CD4-positive, alpha-beta T cell (primary cell): ENCODE measurements at places on chromosomes 5 and 9. TPM values are rescaled to one million over a fixed set of nuclear protein-coding genes. Genes with fewer than 3 reads are reported as not detected.

Gene IRX4
- total RNA-seq, result not detected

Gene FBXL7
- not detected for total RNA-seq

Gene EGR1
- 6.2 TPM for total RNA-seq

Gene NTNG2
- 2.2 TPM for total RNA-seq

Gene RNF20
- total RNA-seq, result 26.9 TPM

Gene EQTN
- total RNA-seq, result not detected

Gene BICD2
- total RNA-seq, result 14.1 TPM

DNA sequence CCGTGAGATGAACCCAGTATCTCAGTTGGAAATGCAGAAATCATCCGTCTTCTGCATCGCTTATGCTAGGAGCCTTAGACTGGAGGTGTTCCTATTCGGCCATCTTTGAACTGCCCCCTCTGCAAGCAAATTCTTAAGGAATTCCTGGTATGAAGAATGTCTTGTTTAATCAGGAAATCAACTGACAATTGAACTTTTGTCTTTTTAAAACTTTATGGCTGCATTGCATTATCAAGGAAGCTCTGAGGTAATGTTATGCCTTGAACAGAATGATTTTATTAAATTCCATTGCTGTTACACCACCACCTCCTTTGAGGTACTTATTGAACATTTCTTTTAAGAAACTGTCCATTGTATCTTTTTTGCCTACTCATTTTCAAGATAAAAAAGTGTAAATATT is 1915.7 kb upstream of the CDH9 start:
- DNase-seq, result no peak

DNA sequence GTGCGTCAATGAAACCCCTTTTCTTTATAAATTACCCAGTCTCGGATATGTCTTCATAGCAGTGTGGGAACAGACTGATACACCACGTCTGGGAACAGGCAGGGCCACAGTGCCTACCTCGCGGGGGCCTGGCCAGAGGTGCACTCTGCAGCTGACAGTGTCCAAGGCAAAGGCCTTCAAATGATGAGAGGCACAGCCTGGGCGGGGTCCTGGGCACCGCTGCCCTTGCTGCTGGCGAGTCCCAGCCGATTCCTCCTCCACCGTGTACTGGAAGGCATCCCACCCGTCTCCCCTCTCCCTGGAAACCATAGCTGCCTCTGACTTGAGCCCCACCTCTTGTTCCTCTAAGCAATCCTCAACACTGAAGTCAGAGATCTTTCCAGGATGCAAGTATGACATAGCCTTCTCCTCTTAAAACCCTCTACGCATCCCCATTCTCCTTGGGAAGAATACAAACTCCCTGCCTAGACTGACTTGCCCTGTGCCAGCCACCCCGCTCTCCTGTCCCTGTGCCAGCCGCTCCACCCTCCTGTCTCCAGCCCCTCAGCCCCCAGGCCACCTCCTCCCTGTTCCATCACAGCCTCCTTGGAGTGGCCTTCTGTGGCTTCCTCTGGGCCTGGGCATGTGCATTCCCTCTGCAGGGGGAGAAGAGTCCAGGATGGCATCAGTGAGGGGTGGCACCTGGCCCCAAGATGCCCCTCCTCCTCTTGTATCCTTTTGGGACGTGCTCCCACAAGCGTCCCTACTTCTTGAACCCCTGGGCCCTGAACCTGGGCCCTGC is 8.1 kb upstream of the COL5A1 start:
- no peak for DNase-seq

GRCh38 chr5:1142886-1143669 is 31.2 kb upstream of the SLC12A7 start:
- no peak for DNase-seq

- no peak for DNase-seq
Measured at GRCh38 chr5:169548315-169548714, 35.3 kb upstream of the SPDL1 start.

- no peak for DNase-seq
Measured at GRCh38 chr5:93756372-93756771, 15.0 kb upstream of the POU5F2 start.

DNA sequence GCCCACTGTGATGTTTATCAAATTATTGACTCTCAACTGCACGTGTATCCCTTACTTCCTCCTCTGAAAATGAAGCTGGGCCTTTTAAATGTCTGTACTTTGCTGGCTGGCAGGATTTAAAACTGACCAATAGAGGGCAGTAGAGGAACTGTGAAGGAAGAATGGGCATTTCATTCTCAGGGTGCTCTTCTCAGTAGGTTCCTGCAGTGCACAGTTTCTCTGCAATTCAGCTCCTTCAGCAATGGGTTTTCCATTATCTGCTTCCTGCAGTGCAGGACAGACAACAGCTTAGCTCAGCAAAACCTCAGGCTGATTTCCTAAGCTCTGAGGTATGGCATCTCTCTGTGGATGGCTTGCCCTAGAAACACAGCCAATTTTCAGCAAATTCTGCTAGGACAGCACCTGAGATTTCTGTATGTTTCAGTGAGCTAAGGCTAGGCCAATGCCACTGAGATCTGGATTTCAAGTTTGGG is 298.4 kb upstream of the PRDM9 start:
- no peak for DNase-seq

- no peak for DNase-seq
Measured at GRCh38 chr9:15711931-15712330, 159.1 kb downstream of the CCDC171 start.

DNA sequence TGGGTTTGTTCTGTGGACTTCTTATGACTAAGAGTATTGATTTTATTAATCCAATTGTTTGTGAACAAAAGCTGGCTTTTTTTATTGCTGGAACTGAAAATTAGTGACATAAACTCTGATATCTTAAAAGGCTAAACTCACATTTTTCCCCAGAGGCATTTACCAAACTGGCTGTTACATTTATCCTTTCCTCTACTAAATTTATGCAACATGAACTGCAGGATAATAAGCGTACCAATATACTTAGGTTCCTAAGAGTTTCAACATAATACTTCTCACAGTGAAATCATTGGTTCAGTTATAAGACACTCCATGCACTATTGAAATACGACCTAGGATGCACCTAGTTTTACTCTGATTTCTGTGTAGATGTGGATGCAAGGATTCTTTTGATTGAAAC is 560.8 kb upstream of the WWC1 start:
- no peak for DNase-seq

DNA sequence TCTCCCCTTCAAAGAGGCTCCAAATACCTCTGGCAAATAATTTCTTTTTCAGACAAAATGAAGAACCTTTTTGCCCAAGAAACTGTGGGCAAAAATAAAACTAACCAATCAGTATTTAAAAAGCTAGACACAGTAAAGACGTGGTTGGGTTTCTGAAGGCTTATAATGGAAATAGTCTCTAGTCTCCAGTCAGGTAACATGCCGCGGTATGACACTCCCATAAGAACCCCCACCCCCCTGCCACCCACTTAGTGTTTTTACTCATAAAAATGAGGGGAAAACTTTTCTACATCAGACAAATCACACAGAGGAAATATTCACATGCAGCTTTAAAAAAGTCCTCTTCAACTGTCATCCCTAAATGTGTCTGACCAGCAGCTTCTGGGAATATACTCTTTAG is 105.3 kb downstream of the THBS4 start:
- peak; percentile 34 for DNase-seq

DNA sequence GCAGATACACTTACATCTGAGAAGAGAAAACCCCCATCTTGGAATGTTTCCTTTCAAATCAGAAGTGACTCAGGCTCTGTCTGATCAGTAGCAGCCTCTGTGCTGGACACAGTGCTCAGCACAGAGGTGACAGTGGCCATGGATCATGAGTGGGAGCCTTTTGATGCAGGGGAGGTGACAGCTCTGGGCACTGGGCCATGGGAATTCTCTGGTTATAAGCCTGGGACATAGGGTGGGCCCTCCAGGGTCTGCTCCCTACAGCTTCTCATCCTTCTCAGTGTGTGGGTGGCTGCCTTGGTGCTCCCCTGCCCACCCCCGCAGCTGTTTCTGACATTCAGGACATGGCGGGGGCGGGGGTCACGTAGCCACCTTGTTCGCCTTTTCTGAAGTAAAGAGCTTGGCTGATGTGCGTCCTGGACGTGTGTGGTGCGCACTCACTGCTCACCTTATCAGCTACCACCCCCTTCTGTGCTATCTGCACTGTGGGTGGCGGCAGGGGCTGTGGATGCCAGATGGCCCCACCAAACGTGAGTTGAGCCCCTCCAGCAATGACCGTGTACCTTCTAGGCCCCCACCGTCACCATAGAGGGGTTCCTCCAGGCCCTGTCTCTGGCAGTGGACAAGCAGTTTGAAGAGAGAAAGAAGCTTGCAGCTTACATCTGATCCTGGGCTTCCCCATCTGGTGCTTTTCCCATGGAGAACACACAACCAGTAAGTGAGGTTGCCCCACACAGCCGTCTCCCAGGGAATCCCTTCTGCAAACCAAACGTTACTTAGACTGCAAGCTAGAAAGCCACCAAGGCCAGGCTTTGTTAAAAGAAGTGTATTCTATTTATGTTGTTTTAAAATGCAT is 24.0 kb downstream of the TRIP13 start:
- no peak for DNase-seq

DNA sequence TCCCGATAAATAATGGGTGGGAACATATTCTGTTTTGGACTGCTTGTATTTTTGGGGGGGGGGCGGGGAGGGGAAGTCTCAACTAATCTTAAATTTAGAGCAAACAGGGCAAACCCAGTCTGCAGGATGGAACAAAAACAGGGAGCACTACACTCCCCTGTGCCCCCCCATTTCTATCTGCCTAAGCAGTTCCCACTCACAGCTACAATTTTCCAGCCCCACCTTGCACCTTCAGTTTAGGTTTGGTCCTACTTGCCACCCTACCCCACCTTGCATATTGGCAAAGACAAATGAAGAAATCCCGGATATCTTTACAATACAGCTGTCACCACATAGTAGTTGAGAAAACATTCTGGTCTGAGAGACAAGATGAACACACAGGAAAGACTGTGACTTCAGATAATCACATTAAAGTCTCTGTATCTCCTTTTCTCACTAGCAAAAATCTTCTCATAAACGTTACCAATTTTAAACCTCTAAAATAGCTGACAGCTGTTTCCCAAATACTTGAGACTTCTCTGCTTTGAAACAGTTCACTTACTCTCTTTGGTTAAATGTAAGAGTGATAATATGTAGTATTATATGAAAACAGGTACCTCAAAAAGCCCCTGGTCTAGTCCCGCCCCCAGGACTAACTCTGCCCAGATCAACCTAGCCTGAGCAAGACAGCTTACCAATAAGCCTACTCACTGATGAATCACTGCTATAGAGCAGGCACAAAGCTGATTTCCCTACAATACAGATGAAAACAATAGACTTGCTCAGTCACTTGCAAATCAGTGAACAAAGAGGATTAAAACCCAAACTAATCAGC is 5.2 kb upstream of the RAPGEF6 start:
- peak; percentile 18 for DNase-seq

GRCh38 chr5:35454011-35454525 is 163.6 kb upstream of the SPEF2 start:
- DNase-seq, result no peak

DNA sequence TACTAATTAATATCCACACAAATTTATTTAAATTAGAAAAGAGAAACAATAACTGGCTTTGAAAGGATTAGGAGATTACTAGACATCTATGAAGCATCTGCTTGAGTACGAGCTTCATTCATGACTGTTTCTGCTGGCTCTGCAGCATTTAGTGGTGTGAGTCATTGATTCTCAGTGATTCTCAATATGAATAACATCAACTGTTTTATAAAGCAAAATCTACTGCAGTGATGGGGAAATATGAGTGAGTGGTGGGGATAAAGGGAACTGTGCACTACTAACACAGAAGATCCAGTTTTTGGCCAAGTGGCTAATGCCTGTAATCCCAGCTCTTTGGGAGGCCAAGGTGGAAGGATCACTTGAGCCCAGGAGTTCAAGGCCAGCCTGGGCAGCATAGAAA is 8.4 kb downstream of the FNBP1 start:
- peak; percentile 64 for DNase-seq

DNA sequence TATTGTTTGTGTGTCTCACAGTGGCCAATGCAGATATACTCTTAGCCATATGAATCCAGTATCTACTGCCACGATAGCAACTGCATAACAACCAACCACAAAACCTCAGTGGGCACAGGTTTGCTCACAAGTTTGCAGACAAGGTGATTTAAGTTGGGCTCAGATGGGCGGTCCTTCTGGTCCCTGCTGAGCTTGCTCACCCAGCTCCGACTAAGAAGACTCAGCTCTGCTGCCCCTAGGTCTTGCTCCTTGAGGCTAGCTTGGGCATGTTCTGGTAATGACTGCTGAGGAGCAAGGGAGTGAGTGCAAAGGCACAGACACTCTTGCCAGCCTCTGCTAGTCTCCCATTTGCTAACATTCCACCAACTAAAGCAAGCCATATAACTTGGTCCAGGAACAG is 52.6 kb downstream of the MTX3 start:
- no peak for DNase-seq

- DNase-seq, result no peak
Measured at GRCh38 chr5:137462816-137463520, 36.2 kb downstream of the SPOCK1 start.

- no peak for DNase-seq
Measured at GRCh38 chr5:91282210-91282609, 100.9 kb downstream of the ARRDC3 start.

- no peak for DNase-seq
Measured at GRCh38 chr5:28648108-28648507, 1609.7 kb upstream of the CDH9 start.

- no peak for DNase-seq
Measured at GRCh38 chr5:130206686-130207085, 302.4 kb downstream of the CHSY3 start.

DNA sequence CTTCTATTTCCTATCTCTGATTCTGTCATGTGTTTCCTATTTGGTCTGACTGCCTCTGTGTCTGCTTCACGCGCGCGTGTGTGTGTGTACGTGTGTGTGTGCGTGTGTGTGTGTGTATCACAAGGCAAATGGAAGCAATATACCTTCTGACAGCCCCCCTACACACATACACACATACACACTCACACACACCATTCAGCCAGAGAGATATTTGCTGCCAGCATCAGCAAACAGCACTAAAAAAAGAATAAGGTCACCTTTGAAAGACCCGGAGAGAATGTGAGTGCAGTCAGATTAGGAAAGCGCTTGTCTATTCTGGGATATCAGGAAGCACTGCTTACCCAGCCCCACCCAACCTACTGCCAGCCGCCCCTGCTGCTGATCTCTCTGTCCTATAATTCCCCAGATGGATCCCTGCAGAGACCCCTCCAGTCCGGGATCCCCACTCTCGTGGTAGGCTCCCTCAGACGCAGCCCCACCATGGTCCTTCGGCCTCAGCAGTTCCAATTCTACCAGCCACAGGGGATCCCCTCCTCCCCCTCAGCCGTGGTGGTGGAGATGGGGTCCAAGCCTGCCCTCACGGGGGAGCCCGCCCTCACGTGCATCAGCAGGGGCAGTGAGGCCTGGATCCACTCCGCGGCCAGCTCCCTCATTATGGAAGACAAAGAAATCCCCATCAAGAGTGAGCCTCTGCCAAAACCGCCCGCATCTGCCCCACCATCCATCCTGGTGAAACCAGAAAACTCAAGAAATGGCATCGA is 45.7 kb downstream of the PLAC8L1 start:
- DNase-seq, result no peak

DNA sequence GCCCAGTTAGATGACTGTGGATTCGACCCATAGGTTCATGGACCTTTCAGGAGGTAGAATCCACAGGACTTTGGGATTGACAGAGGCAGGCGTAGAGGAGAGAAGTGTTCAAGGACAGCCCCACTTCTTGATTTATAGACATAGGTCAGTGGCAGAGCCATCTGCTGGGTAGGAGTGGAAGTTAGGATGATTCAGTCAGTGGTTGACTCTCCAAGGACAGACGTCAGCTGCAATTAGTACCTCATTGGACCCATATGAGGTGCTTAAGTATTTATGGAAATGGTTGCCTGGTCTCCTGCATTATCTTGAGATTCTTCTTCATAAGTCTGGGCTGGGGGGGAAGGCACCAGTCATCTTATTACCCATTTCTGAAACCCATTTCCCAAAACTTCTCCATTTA is 70.9 kb downstream of the SH3RF2 start:
- DNase-seq, result no peak
